Transverse colon (tissue), 4 donors: ENCODE measurements at places on chromosomes 2 and 18. TPM values are rescaled to one million over a fixed set of nuclear protein-coding genes. Genes with fewer than 3 reads are reported as not detected.

UGT1A5 gene
- 4.2 TPM for total RNA-seq

GRCh38 chr18:21115519-21116411, 4.2 kb upstream of the ROCK1 start:
- no peaks in the 10 kb centered on the region for H3K36me3 ChIP-seq
- H3K4me1 ChIP-seq: no peaks in the 10 kb centered on the region
- no peaks in the 10 kb centered on the region for H3K27me3 ChIP-seq
- no peak for DNase-seq
- no peak overlapping the region for H3K27ac ChIP-seq

DNA sequence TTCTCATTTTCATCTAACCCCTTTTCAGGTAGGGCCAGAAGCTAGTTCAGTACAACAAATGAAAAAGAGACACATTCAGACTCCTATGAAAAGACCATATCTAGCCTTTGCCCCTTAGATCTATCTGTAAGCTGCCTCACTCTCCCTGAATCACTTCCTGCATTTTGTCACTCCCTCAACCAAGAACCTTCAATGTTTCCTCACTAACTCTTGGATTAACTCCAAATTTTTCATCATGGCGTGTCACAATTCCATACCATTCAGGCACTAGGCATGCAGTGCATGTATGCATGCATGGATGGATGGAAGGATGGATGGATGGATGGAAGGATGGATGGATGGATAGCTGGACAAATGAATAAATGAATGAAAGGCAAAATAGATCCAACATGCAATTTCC, 356.9 kb downstream of the TNS1 start:
- H3K36me3 ChIP-seq: no peaks in the 10 kb centered on the region
- no peaks in the 10 kb centered on the region for H3K27me3 ChIP-seq
- no peaks in the 10 kb centered on the region for H3K4me1 ChIP-seq
- H3K4me3 ChIP-seq: no peak overlapping the region
- H3K27ac ChIP-seq: no peak overlapping the region

DNA sequence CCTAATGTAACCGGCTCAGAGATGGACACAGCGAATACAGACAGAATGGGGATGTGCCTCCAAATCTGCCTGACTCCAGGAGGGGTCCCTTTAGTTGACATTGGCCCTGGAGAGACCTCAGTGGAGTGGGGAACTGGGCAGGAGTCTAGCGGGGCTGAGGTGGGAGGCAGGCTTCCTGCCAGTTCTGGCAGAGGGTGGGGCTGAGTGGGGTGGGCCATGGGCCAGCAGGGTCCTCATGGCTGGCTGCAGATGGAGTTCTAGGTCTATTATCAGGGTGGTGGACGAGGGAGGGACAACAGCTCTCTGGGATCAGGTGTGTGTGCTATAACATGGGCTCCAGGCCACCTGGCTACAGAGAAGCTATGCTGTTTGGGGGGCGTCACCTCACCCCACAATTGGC, 21.1 kb downstream of the PROC start:
- H3K36me3 ChIP-seq: no peaks in the 10 kb centered on the region
- H3K27ac ChIP-seq: no peak overlapping the region
- H3K27me3 ChIP-seq: no peaks in the 10 kb centered on the region
- peaks cover 9% of the 10 kb centered on the region for H3K4me1 ChIP-seq
- H3K4me3 ChIP-seq: no peak overlapping the region

GRCh38 chr2:169676357-169676756, 17.8 kb downstream of the CFAP210 start:
- no peak for DNase-seq

GRCh38 chr2:235689427-235689853, 195.6 kb downstream of the AGAP1 start:
- no peaks in the 10 kb centered on the region for H3K36me3 ChIP-seq
- peak overlapping the region; percentile 81 for H3K27ac ChIP-seq
- H3K4me3 ChIP-seq: no peak overlapping the region
- H3K27me3 ChIP-seq: no peaks in the 10 kb centered on the region
- DNase-seq: no peak

GYPC gene
- total RNA-seq: 28.9 TPM

CDH2 gene
- total RNA-seq: 0.20 TPM

DNA sequence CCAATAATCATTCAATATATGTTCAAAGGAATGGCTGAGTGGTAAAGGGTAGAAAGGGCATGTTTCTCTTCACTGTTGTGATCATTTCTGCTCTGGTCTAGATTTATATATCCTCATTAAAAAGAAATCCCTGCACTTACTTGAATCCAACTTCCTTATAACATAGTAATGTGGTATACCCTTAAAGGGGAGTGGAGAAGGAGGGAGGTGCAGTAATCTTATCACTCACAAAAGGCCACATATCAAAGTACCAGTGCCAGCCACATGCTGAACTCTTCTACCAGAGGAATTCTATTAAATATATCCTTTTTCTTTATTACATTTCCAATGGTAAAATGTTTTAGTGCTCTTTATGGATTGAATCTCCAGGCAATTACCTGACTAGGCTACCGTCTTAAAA, 3.3 kb downstream of the KATNAL2 start:
- no peaks in the 10 kb centered on the region for H3K27me3 ChIP-seq
- DNase-seq: no peak
- no peaks in the 10 kb centered on the region for H3K36me3 ChIP-seq
- H3K27ac ChIP-seq: no peak overlapping the region
- H3K4me3 ChIP-seq: no peak overlapping the region

CCL20 gene
- total RNA-seq: 4.5 TPM

COLEC12 gene
- 3.8 TPM for total RNA-seq

LCT gene
- total RNA-seq: not detected

DNA sequence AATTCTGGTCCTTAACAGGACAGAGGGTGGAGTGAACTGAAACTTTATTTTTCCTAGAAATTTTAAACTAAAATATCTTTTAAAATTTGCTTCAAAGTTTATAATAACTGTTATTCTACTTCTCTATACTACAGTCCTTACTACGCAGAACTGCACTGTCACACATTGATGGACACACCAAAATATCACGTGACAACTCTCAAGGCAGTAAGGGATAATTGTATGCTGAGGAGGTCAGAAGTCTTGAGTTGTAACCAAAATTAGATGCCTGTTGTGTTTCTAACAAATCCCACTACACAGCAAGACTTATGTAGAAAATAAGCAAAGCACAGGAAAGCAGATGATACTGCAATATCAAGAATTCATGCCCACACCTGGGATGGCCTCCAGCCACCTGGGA, 76.3 kb downstream of the CHST9 start:
- no peak overlapping the region for H3K27ac ChIP-seq
- H3K4me3 ChIP-seq: no peak overlapping the region
- H3K4me1 ChIP-seq: no peaks in the 10 kb centered on the region
- H3K27me3 ChIP-seq: no peaks in the 10 kb centered on the region
- no peak for DNase-seq
- H3K36me3 ChIP-seq: no peaks in the 10 kb centered on the region

TGOLN2 gene
- total RNA-seq: 232 TPM

DNA sequence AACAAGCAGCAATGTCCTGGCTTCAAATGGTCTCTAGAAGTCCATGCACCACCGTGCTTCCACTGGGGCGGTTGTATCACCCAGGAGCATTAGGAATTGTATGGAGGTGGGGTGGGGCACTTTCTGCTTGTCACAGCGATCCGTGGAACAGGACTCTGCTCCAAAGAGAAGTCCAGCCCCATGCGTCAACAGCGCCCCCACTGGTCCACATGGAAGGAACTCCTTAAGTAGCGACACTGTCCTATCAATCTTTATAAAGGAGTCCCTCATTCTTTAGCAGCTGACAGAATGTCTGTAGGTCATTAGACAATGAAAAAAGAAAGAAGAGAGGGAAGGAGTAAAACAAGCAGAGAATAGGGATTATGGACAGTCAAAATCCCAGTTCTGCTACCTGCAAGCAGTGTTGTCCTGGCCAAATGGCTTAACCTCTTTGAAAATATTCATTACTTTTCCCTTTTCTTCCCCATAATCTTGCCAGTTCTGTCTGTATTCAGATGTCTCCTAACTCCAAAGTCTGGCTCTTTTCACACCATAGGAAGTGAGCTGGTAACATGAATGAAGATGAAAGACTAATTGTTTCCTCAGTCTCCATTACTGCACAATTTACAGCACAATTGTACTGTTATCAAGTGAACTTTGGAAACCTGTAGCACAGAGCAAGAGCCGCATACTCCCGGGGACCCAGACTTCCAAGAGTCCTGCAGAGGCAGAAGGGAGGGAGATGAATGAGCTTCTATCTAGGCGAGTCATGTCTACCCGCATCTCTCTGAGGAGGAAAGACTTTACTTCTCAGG, 9.9 kb downstream of the NFE2L2 start:
- no peaks in the 10 kb centered on the region for H3K36me3 ChIP-seq
- H3K27ac ChIP-seq: peak overlapping the region; percentile 64
- DNase-seq: peak; percentile 88
- H3K27me3 ChIP-seq: no peaks in the 10 kb centered on the region
- no peak overlapping the region for H3K4me3 ChIP-seq

- H3K4me3 ChIP-seq: no peak overlapping the region
- H3K27me3 ChIP-seq: no peaks in the 10 kb centered on the region
- DNase-seq: no peak
- H3K27ac ChIP-seq: peak overlapping the region; percentile 79
- H3K36me3 ChIP-seq: no peaks in the 10 kb centered on the region
These were observed 186.4 kb upstream of the COL3A1 start for GRCh38 chr2:188787658-188788240.

NGEF gene
- 46.1 TPM for total RNA-seq

ITPRIPL1 gene
- not detected for total RNA-seq

NTSR2 gene
- total RNA-seq: not detected

GRCh38 chr2:23073671-23074070, 311.3 kb upstream of the KLHL29 start:
- no peaks in the 10 kb centered on the region for H3K4me1 ChIP-seq
- no peak overlapping the region for H3K27ac ChIP-seq
- no peaks in the 10 kb centered on the region for H3K36me3 ChIP-seq
- no peak overlapping the region for H3K4me3 ChIP-seq
- H3K27me3 ChIP-seq: no peaks in the 10 kb centered on the region
